ENCODE measurements at places on chromosomes 16 and 17.

- DNase-seq = no peak
Observed at GRCh38 chr17:79216826-79217225, 142.2 kb downstream of the ENGASE start.

DNA sequence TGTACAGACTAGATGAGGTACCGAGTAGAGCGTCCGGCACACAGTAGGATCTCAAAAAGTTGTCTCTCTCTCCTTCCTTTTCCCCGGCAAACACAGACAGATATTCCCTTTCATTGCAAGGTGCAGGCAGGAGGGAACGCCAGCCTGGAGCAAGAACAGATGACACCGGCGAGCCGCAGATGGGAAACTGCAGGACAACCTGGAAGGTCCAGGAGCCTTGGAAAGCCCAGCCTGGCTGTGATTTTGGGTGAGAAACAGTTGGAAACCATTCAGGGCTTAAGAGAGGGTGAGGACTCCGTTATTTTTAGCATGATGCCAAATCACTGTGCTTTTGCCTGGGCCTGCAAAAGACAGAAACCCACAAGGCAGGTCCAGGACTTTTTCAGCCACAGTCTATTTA, 7.3 kb downstream of the CDH11 start:
- no peak for DNase-seq

GRCh38 chr17:45016823-45017222, 34.6 kb downstream of the DCAKD start:
- DNase-seq = peak; percentile 16

DNA sequence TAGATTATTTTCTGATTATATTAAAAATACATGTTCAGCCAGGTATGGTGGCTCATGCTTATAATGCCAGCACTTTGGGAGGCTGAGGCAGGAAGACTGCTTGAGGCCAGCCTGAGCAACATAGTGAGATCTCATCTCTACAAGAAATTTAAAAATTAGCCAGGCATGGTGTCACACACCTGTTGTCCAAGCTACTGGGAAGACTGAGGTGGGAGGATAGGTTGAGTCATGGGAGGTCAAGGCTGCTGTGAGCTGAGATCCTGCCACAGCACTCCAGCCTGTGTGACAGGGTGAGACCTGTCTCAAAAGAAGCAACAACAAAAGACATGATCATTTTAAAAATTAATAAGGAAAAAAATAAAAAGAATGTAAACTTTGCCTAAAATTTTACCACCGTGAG, 40.7 kb downstream of the PRAC1 start:
- DNase-seq = no peak

DNA sequence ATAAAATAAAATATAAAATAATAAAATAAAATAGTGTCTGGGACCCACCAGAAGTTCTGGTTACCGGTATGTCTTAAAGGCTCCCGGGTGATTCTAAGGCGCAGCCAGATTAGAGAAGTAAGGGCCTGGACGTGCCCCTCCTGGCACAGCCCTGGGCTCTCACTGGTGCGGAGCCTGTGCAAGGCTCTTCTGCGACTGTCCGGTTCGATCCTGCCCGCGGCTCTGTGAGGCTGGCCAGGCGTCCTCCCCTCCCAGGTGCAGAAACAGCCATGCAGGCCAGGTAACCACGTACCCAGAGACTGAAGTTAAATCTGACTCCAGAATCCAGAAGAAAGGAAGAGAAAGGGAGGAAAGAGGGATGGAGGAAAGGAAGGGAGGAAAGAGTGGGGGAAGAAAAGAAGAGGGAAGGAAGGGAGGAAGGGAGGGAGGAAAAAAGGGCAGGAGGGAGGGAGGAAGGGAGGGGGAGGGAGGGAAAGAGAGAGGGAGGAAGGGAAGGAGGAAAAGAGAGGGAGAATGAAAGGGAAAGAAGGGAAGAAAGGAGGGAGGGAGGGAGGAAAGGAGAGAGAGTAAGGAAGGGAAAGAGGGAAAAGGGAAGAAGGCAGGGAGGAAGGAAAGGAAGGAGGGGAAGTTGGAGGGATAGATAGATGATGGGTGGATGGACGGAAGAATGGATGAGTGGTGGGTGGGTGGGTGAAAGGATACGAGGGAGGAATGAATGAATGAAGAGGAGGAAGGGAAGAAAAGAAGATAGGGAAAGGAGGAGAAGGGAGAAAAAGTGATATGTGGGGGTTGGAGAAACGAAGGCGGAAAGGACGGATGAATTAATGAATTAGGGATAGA, 42.3 kb downstream of the C16orf82 start:
- DNase-seq = no peak

GRCh38 chr16:84155771-84156170, 10.7 kb downstream of the DNAAF1 start:
- no peak for DNase-seq

DNA sequence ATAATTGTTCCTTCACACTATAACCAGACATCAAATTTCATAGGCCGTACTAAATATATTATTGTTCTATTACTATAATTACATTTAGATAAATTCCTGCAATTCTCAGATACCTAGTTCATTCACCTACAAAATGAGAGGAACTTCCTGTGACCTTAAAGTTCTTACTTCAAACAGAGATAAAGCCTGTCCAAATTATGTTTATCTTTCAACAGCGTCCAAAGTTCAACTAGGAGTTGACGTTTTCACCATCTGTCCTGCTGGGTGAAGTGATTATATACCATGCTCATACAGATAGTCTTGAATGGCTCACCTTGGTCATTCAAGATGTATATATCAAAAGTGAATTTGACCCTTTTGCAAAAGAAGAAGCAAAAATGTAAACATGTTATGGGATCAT, 440.6 kb downstream of the CDH8 start:
- no peak for DNase-seq

DNA sequence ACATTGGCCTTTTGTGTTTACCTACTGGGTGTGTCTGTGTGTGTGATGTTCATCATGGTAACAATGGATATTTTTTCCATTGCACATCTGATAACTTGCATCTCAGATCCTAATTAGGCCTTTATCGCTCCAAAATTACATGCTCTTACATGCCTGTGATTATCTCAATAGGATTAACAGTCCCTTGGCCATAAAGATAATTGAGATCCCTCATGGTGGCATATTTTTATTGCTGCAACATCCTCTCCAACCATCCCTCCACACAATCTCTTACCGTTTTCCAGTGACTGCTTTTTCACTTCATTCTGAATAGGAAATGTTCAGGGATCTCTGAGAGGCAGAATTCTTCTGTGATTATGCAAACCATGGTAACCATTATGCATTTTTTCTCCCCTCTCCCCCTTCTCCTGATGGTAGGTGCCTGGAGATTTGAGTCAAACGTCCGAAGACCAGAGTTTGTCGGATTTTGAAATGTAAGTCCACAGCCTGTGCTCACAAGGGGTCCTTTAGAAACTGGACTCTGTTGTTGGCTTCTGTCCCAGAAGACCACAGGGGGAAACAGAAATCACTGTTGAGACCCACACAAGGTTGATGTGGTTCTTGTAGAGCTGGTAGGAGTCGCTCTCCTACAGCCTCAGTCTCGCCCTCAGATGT, 405.5 kb downstream of the CPPED1 start:
- peak; percentile 14 for DNase-seq

GRCh38 chr17:82424001-82424862, 5.8 kb upstream of the OGFOD3 start:
- DNase-seq = peak; percentile 40

DNA sequence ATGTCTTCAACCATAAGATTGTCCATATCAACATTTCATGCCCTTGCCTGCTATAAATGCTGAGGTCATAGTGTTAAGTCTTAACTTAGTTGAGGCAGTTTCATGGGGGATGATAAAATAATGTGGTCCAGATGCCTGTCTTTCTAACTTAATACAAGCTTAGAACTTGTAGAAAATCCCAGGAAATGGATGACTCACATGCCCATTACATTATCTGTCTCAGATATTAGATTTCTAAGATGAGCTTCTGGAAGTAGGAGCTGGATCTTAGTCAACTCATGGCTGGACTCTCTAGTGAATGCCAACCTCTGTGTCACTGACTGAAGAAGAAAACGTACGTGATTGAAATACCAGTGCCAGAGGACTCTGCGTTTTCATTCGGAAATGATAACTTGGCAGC, 797.5 kb upstream of the EEF2KMT start:
- peak; percentile 70 for DNase-seq

GRCh38 chr16:64445245-64445644, 676.6 kb downstream of the CDH11 start:
- DNase-seq = no peak

GRCh38 chr17:30586818-30587595, 109.8 kb downstream of the GOSR1 start:
- DNase-seq = peak; percentile 83

- peak; percentile 71 for DNase-seq
Observed at GRCh38 chr17:17515934-17516930, 20.0 kb upstream of the RASD1 start.
